ENCODE measurements at places on chromosomes 1 and 21.

DNA sequence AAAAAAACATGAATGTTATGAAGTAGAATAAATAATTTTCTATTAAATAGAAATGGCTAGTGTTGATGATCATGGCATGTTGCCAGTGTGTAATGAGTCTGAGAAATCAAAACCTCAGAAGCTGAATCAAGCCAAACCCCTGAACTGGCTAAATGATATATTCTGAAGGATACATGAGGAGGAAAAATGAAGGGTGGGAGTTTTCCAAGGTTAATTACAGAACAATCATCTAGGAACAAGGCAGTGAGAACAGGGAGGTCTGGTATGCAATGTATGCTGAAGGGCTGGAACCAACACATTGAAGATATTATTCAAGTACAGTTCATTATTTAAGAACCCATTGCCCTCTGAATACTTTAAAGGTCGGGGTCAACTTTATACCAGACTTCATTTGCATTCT lies 309.1 kb upstream of the NRIP1 start:
- no peak for DNase-seq

DNA sequence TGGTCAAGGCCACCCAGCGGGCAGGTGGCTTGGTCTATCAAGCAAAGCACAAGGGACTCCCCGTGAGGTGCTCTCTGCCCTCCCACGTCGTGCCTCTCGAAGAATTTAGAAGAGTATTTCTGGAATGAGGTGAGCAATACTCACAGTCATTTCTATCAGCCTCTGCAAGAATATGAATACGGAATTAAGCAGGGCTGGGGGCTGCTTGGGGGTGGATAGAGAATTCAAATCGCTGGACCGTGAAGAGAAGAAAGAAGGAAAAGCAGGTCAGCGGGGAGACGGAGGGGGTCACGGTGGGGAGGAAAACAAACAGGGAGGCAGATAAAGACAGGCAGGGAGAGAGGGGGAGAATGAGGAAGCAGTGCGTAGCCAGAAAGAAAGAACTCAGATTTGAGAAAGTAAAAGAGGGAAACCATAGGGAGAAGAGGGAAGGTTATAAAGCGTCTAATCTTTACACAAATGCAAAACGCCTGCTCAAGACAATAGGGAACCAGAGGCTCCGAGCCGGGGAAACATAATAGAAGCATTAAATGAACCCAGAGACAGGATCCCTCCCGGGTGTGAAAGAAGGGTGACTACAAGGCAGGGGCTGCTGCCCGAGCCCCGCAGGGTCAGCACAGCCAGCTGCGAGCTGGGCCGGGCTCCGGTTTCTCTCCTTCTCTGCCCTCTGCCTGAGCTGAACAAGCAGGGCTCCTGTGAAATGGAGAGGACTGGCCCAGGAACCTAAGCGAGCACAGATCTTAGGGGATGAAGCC lies 2.1 kb upstream of the EDN2 start:
- DNase-seq = no peak

DNA sequence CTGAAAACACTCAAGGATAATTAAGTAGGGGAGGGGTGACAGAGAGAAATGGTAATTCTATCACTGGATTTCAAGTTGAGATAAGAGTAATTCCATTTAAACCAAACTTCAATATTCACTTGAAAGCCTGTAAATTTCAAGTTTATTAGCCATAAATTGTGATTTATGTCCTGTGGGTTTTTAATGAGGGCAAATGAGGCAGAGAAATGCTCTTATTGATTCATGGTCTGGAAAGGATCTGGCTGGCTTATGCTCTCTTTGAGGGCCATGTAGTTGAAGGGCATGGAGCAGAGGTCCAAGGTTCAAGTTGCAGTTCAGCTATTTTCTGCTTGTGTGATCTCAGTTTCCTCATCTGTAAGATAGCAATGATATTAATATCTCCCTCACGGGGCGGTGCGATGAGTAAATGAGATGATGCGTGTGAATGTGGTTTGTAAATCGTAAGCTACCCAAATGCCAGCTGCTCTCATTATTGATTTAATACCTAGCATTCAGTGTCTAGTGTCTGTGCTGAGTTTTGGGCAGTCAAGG lies 12.3 kb downstream of the OLFML3 start:
- DNase-seq = no peak

GRCh38 chr1:223109581-223110026 lies 33.4 kb downstream of the TLR5 start:
- no peak for DNase-seq

- DNase-seq = no peak
These were observed 200.2 kb downstream of the HIVEP3 start for GRCh38 chr1:41718497-41718896.

DNA sequence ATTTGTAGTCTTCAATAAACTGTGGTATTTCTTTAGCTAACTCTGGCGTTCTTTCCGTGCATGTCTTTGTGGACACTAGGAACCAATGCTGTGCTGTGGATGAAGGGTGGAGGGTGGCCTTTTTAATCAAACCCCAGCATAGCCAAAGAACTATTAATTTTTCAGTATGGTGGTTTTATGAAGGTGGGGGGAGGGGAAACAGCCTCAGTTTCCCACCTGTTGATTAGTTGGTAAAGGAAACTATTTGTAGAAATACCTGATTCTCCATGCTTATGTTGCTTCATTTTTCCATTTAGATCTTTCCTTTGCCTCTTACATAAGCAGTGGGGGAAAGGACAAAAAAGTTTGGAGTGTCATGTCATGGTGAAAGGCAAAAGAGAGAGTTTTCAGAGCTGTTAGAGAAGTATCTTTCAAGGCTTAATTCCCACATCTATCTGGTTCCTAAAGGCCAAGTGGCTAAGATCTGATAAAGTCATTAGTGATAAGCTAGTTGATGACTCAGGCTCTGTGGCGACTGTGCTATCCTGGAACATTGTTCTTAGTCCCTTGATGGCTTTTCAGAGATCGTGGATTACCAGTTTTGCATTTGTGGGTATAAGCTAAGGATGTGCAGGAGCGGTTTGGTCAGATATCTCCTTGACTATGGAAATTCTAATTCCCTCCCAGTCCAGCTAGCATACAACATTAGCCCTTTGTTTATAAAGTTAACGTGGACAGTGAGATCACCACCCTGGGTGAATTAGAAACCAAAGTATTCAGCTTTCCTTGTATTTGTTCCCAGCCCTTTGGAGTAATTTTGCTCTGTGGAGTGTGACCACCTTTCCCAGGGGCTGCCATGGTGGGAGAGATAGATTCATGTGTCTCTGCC lies 8.7 kb upstream of the HAX1 start:
- DNase-seq = no peak

DNA sequence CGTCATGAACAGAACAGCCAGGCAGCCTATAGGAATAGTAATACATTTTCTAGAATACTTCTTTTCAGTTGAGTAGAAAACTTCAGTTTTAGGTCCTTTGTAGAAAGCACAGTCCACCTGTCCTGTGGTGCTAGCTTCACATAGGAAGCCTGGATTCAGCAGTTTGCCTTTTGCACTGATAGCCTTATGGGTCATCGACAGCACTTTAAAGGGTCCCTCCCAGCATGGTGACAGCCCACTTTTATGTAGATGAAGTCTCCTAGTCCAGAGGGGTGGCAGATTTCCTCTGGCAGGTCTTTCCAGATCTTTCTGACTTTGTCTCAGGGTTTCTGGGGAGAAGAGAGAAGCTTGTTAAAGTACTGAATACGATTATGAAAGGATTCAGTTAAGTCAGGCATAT lies 161.4 kb upstream of the TNR start:
- DNase-seq = no peak

GRCh38 chr1:160761046-160761445 lies 22.0 kb downstream of the SLAMF7 start:
- no peak for DNase-seq

GRCh38 chr1:228768355-228769000 lies 33.2 kb downstream of the RHOU start:
- DNase-seq = no peak

GRCh38 chr1:203754455-203754864 lies 10.5 kb upstream of the LAX1 start:
- peak; percentile 34 for DNase-seq

DNA sequence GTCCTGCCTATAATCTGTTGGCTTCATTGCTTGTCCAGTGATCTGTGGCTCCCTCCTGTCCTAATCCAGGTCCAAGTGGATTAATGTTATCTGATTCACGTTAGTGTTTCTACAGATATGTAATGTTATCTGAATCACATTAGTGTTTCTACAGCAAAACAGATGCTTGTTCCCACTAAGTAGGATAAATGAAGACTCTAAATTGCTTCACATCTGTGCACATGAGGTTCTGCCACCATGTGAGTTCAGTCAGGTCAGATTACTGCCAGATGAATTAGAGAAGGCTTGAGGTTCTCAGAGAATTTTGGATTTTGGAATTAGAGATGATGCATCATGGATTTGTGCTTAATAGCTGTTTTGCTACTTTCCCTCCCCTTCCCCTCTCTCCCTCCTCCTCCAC lies 13.2 kb downstream of the DISC1 start:
- no peak for DNase-seq

DNA sequence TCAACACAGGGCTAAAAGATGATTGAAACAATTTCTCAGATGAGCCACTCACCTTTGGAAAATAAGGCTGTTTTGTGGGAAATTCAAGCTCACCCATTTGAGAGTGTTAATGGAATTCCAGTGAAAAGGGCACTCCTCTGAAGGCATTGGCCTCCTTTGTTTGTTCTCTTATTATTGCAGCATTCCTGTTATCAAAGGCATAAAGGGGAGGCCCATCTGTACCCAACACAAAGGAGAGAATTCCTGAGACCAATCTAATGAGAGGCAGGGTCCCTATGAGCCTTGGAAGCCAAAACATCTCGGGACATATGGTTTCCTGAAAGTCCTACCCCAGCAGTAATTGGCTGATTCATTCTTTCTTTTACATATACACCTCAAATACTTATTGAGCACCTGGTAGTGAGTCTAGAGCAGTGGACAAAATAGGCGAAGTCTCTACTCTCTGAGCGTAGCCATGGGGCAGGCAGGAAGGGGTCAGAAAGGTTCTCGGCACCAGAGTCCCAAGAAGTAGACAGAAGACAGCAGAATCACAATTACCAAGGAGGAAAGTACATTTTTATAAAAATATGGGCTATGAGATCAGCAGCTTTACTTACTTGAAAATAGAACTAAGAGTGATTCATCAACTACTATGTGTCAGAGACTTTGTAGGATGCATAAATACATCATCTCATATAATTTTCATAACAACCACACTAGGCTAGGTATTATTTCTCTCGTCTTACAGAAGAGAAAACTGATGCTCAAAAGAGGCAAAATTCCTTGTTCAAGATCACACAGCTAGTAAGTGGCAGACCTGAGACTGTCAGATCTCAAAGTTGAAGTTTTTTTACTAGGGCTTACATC lies 218.7 kb downstream of the DAB1 start:
- DNase-seq = no peak

GRCh38 chr1:150567717-150568593 lies 11.5 kb downstream of the MCL1 start:
- DNase-seq = peak; percentile 35

DNA sequence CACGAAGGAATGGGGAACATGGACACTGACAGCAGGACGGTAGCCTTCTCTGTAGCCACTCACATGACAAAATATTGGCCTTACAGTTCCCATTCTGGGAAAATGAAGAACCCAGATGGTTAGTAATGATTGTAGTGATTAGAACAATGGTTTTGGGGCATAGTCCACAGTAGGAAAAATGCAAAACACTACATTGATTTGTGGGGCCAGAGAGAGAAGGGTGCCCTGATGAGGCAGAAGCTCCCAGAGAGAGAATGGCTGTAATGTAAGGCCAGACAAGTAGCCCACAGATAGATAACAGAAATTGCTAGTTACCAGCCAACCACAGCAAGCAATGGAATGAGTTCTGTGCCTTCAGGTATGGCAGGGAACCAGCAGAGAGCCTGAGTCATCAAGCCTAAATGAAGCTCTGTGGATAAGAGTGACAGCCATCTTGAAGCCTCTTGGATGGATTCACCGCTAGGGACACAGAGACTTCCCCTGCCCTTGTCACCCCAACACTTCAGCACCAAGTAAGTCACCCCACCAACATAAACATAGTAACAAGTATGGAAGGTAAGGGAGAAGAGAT lies 206.1 kb downstream of the BACH1 start:
- no peak for DNase-seq

DNA sequence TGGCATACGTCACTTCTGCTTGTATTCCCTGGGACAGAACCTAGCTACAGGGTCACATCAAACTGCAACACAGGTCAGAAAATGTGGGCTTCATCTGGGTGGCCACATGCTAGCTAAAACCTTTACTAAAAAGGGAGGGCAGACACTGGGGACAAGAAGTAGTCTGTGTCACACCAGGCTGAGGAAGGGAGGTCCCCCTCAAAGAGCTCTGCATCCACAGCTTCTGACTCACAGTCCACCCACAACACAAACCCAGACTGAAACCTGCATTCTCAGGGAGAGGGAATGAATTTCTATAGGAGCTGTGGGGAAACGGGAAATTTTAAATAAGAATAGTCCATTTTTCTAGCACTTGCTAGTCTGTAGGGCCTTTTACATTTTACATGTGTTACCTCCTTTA lies 16.2 kb downstream of the OLIG2 start:
- DNase-seq = no peak

DNA sequence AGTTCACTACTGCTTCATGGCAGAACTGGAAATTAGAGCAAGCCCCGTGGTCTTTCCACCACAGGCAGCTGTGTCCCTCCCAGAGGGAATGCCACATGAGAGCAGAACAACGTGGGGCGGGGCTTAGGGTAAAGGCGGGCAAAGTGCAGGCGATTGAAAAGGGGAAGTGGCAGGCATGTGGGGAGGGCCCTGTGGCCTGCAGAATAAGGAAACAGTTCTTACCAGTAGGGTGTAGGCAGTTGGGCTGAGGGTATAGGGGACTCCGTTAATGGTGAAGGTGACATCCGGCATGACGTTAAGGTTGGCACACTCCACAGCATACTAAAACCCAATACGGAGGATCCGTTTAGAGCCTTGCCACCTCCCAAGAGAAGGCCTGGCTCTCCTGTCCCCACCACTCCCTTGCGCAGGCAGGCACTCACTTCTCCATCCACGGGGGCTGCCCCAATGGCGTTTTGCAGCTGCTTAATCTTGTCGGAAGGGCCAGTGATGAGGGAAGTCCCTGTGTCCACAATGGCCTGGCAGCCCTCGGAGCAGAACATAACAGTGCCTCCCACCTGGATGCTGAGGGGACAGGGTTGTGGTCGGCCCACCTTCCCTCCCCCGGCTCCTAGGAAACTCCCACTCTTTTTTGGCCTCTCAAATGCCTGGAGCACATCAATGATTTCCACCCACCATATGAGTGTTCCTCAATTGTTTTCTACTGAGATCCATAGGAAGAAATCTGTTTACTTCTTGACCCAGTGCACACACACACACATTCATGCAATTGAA lies 9.1 kb upstream of the RAB7B start:
- DNase-seq = peak; percentile 15

GRCh38 chr1:18951818-18952391 lies 4.6 kb downstream of the IFFO2 start:
- DNase-seq = peak; percentile 91

GRCh38 chr21:18776936-18777335 lies 373.4 kb upstream of the TMPRSS15 start:
- DNase-seq = no peak

DNA sequence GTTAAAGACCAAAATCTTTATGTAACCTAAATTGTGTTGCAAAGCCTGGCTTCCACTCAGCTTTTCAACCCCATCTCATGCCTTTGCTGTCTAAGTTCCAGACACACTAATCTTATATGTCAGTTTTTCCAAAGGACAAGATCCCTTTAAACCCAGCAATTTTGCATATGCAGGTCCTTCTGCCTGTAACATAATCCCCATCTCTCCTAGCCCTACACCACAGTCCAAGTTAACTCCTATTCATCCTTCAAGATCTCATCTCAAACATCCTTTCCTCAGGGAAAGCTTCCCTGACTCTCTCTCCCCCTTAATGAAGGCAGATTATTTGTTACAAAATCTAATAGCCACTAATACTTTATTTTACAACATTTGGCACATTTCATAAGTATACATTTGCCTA lies 366.3 kb downstream of the PLPP3 start:
- DNase-seq = no peak

Measured in central memory CD4-positive, alpha-beta T cell (primary cell).